ENCODE measurements at places on chromosomes 11 and 22. TPM values are rescaled to one million over a fixed set of nuclear protein-coding genes. Genes with fewer than 3 reads are reported as not detected.

- DNase-seq: no peak
- no peaks in the 10 kb centered on the region for H3K27me3 ChIP-seq
- H3K4me1 ChIP-seq: peaks cover 27% of the 10 kb centered on the region
- H3K36me3 ChIP-seq: no peaks in the 10 kb centered on the region
- H3K4me3 ChIP-seq: no peak overlapping the region
These were observed 11.9 kb downstream of the LARGE1 start for GRCh38 chr22:33908171-33909074.

GRCh38 chr11:132859306-132859705 is 673.0 kb downstream of the OPCML start:
- H3K4me1 ChIP-seq: no peaks in the 10 kb centered on the region
- no peak for DNase-seq
- H3K27ac ChIP-seq: no peak overlapping the region

GRCh38 chr11:102680945-102681344 is 24.6 kb downstream of the MMP27 start:
- no peak overlapping the region for H3K27ac ChIP-seq
- H3K4me3 ChIP-seq: no peak overlapping the region
- H3K36me3 ChIP-seq: no peaks in the 10 kb centered on the region
- no peaks in the 10 kb centered on the region for H3K27me3 ChIP-seq
- peak; percentile 38 for DNase-seq

Gene TRIM51
- total RNA-seq: not detected

Gene P2RY6
- total RNA-seq: 0.78 TPM

Gene SMDT1
- 14.6 TPM for total RNA-seq

Gene CCDC188
- total RNA-seq: not detected
